ENCODE measurements at places on chromosomes 16 and 17.

DNA sequence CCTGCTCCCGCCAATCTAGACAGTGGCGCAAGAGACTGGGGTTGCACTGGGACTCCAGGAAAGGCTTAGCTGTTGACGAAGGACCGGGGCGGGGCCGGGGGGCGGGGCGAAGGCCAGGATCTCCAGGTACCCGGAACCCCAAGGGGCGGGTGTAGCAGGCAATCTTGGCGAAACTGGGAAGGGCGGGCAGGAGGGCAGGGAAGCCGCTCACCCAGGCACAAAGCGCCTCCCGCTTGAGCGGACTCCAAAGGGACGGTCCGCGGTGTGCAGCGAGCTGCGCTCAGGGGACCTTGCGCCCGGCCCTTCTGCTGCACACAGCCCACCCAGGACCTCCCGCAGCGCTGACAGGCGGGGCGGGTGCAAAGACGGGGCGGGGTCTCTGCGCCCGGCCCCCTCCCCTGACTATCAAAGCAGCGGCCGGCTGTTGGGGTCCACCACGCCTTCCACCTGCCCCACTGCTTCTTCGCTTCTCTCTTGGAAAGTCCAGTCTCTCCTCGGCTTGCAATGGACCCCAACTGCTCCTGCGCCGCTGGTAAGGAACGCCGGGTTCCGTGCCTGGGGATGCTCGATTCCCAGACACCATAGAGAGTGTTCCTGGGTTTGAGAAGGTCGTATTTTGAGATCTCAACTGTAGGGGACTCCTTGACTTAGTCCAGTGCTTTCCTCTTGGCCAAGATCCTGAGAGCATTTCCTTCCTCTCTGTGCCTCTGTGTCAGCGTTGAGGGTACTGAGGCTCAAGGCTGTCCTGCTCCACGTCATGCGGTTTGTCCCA is at the start of gene MT1F:
Gene MT1F, plus strand, starts transcription at position 405 of the 772 bp plus-strand sequence. Its CDS starts 100 bp downstream, at position 505.
- peak; percentile 78 for DNase-seq

GRCh38 chr17:18920911-18921441 is 31.0 kb upstream of the SLC5A10 start:
- peak; percentile 46 for DNase-seq

DNA sequence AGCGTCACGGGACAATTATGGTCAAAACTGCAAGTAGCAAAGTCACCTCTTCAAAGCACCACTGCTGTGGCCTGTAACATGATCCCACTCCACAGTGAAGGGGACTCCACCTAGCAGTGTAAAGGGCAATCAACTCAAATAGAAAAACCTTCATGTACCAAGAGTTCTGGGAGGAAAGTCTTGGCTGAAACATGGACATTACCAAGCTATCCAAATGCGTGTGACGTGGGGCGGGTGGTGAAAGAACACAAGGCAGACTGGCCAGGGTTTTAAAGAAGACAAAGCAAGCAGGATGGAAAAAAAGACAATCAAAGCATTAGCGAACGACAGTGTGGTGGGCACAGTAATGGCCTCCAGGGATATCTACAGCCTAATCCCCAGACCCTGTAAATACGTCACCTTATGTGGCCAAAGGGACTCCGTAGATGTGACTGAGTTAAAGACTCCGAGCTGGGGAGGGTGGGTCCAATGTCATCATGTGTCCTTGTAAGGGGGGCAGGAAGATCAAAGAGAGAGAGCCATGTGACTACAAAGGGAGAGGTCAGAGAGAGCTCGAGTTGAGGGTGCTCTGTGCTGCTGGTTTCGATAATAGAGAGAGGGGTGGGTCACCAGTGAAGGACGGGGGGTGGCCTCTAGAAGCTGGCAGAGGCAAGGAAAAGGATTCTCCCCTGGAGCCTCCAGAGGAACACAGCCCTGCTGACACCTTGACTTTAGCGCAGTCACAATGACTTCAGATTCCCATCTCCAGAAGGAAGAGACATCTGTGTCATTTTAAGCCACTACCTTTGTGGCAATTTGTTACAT is 6.0 kb downstream of the HSDL1 start:
- DNase-seq, result no peak

GRCh38 chr16:57725554-57725953 is 10.0 kb upstream of the KATNB1 start:
- DNase-seq, result no peak

DNA sequence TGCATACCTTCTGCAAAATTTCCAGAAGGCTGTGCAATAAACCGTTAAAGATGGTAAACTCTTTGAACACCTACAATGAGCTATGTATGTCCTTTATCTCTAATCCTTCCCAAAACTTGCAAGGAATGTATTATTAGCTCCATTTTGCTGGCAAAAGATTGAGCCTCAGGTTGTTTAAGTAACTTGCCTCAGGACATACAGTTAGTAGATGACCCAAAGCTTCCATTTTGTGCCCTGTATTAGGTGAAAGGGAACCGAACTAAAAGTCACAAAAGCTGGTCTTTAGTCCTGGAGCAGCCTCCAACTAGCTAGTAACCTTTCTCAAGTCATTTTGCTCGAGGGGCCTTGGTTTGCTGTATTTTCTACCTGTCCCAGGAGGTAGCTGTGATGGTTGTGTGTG is 4.3 kb downstream of the ADGRG3 start:
- DNase-seq, result no peak

- no peak for DNase-seq
Measured at GRCh38 chr16:24018485-24018884, 182.7 kb downstream of the PRKCB start.

DNA sequence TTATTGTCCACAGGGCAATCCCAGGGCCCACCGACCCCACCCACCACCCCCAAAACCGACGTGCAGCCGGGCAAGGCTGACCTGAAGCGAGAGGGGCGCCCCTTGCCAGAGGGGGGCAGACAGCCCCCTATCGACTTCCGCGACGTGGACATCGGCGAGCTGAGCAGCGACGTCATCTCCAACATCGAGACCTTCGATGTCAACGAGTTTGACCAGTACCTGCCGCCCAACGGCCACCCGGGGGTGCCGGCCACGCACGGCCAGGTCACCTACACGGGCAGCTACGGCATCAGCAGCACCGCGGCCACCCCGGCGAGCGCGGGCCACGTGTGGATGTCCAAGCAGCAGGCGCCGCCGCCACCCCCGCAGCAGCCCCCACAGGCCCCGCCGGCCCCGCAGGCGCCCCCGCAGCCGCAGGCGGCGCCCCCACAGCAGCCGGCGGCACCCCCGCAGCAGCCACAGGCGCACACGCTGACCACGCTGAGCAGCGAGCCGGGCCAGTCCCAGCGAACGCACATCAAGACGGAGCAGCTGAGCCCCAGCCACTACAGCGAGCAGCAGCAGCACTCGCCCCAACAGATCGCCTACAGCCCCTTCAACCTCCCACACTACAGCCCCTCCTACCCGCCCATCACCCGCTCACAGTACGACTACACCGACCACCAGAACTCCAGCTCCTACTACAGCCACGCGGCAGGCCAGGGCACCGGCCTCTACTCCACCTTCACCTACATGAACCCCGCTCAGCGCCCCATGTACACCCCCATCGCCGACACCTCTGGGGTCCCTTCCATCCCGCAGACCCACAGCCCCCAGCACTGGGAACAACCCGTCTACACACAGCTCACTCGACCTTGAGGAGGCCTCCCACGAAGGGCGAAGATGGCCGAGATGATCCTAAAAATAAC is 3.0 kb downstream of the SOX9 start:
- DNase-seq, result no peak

- DNase-seq, result no peak
Measured at GRCh38 chr17:38861399-38861843, 7.9 kb upstream of the RPL23 start.

GRCh38 chr17:42484304-42484703 is 25.6 kb downstream of the ATP6V0A1 start:
- DNase-seq, result peak; percentile 55

GRCh38 chr16:85417156-85417860 is 195.8 kb upstream of the GSE1 start:
- no peak for DNase-seq

DNA sequence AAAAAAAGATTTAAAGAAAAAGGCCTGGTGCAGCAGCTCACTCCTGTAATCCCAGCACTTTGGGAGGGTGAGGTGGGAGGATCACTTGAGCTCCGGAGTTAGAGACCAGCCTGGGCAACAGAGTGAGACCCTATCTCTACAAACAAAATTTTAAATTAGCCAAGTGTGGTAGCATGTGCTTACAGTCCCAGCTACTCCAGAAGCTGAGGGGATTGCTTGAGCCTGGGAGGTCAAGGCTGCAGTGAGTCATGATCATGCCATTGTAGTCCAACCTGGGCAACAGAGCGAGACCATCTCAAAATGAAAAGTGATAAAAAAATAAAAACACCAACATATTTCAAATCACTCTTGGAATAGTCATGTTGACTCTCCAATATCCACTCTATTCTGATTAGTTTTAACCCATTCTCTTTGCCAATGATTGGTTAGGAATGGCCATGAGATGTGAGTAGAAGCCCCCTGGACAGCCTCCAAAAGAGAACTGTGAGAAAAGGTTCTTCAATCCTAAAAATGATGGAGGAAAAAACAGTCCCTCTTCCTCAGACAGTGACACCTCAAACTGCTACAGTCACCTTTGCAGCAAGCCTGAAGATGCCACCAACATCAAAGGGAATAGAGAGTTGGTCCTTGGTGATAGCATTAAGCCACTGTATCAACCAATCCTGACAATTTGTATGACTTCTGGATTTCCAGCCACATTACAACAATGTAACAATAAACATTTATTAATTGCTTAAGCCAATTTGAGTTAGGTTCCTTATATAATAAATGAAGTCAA is 2.9 kb upstream of the KANSL1 start:
- no peak for DNase-seq

GRCh38 chr17:57956291-57957119 is 1.3 kb upstream of the CUEDC1 start:
- peak; percentile 64 for DNase-seq

DNA sequence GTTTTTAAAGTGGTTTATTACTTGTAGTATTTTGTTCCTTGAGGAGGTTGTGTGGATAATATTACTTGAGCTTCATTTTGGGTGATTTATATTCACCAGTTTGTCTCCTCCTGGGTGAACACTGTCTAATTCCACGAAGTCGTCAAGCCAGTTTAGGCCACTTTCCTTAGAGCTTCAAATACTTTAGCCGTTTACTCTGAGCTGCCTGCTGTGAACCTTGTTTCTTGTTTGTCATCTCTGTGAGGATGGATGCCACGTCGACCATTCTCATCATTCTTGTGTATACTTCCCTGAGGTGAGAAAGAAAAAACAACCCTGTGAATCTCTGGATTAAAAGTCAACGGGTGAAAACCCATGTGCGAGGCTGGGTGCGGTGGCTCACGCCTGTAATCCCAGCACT is 9.0 kb downstream of the KRT24 start:
- DNase-seq, result no peak

GRCh38 chr17:43471585-43472160 is 12.1 kb upstream of the DHX8 start:
- no peak for DNase-seq

DNA sequence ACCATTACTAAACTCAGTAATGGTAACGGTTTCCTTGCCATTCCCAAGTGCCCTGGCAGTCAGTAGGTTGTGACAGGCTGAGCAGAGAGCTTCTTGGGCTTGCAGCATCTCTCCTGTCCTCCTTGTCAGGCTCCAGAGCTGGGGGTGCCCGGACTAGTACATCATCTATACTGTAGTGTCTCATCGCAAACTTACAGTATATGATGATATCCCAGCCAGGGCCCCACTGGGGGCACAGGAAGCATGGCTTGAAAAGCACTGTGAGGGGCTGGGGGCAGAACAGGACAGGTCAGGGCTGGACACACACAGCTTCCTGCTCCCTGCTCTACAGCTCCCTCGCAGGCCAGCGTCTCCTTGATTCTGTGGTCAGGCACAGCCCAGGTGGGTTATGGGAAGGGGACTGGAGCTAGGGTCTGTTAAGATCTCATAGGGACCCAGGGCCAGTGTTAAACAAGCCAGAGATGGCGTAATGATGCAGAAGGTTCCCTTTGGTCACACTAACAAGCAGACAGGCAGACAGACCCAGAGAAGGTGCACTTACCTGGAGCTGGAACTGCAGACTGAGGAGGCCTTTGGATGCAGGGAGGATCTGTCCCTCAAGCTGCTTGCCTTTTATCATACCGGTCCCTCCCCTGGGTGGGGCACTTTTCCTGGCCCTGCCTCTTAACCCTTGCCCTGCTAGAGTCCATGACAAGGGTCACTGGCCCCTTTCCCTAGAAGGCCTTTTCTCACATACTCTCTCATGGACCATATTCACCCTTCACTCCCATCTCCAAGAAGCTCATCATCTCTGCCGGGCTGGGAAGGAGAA is 6.8 kb downstream of the ERAL1 start:
- DNase-seq, result no peak

GRCh38 chr16:73369851-73370250 is 321.9 kb upstream of the ZFHX3 start:
- no peak for DNase-seq

GRCh38 chr17:82088838-82089722 is 9.0 kb downstream of the FASN start:
- no peak for DNase-seq

GRCh38 chr17:53133876-53134275 is 688.9 kb upstream of the KIF2B start:
- no peak for DNase-seq

GRCh38 chr17:78879635-78880186 is 23.3 kb downstream of the CEP295NL start:
- no peak for DNase-seq

- DNase-seq, result no peak
Measured at GRCh38 chr17:31650756-31651520, 208.1 kb downstream of the COPRS start.

DNA sequence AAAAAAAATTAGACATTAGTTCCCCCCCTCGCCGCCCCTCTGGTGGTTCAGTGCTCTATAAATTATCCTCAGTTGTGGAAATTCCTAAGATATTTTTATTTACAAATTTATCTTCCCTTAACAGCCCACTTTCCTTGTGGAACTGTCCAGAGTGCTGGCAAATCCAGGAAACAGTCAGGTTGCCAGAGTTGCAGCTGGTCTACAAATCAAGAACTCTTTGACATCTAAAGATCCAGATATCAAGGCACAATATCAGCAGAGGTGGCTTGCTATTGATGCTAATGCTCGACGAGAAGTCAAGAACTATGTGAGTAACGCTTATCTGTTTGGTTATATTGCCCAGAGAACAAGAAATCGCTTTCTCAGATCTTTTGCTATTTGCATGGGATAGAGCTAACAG is 2.9 kb downstream of the KPNB1 start:
- no peak for DNase-seq

- DNase-seq, result no peak
Measured at GRCh38 chr17:2955931-2956582, 107.3 kb downstream of the OR1D5 start.

DNA sequence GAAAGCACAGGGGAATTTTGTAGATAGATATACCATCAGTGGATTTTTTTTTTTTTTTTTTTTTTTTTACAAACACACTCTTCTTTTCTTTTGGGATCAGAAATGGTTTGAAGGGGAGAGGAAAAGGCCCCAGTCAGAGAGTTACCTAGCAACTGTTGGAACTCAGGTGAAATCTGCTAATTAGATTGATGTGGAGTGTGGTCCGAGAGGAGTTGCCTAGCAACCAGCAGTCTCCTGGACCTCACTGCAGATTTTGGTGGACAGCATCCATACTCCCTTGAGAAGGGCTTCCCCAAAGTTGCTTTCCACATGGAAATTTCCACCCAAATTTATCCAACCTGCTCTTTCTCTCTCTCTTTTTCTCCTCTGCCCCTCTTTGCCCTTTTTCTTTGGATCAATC is 165.4 kb downstream of the UTP18 start:
- DNase-seq, result no peak

Measured in CD4-positive, CD25-positive, alpha-beta regulatory T cell (primary cell).